ENCODE measurements at places on chromosomes 6 and 20.

DNA sequence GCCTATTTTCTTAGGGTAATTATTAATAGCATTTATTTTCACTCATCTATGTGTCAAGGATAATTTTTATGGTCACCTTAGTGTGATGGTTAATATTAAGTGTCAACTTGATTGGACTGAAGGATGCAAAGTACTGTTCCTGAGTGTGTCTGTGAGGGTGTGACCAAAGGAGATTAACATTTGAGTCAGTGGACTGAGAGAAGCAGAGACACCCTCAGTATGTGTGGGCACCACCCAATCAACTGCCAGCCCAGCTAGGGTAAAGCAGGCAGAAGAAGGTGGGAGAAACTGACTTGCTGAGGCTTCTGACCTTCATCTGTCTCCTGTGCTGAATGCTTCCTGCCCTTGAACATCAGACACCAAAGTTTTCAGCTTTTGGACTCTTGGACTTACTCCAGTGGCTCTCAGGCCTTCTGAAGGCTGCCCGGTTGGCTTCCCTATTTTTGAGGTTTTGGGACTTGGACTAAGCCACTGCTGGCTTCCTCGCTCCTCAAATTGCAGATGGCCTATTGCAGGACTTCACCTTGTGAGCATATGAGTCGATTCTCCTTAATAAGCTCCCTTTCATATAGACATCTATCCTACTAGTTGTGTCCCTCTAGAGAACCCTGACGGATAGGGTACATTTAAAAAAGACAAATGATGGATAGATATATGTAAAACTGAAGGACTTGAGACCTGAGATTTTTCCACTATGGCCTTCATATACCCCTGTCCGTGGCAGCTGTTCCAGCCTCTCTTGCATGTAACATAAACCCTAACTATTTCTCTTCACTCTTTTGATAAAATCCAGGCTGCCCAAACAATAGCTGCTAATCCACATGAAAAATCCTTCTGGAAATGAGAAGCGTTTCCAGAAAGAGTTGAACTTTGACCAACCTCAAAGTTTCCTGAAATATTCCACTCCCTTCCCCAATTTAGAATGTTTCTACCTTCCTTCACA lies 62.1 kb upstream of the RGS17 start:
- DNase-seq, result no peak

GRCh38 chr6:90107771-90108282 lies 188.8 kb downstream of the BACH2 start:
- DNase-seq, result no peak

- no peak for DNase-seq
Measured at GRCh38 chr6:150016324-150017185, 8.8 kb downstream of the RAET1L start.

DNA sequence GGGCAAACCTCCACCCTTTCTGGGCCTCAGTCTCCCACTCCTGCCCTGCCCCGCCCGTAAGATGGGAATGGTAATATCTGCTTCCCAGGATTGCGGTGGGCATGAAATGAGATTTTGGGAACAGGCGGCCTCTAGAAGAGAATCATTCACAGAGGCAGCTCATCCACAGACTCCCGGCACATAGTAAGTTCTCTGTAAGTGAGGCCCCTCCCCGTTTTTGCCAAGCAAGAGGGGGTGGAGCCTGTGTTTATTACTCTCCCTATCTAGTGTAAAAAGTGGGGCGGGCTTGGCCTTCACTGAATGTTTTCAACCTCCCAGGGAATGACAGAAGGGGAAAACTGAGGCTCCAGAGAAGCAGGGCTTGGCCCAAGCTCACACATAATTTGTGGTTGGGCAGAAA lies 20.0 kb downstream of the SUN5 start:
- DNase-seq, result no peak

GRCh38 chr6:165676435-165677068 lies 13.5 kb upstream of the PDE10A start:
- no peak for DNase-seq

GRCh38 chr20:6006603-6006949 lies 47.3 kb downstream of the LRRN4 start:
- DNase-seq, result no peak

DNA sequence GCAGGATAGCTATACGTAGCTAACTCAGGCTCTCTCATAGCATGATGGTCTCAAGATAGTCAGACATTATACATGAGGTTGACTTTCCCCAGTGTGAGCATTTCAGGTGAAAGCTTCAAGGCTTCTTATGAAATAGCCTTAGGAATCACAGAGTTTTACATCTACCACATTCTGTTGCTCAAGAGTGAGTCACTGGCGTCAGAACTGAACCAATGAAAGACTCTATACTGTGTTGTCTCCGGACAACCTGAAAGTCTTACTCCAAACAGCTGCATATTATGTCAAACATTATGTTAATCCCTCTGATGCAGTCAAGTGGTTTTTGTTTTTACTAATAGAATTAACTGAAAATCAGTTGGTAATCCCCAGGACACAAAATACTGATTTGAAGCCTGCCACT lies 79.8 kb upstream of the TRDN start:
- no peak for DNase-seq

GRCh38 chr20:8389381-8390036 lies 257.4 kb downstream of the PLCB1 start:
- DNase-seq, result no peak

GRCh38 chr6:16295060-16295459 lies 56.7 kb downstream of the GMPR start:
- no peak for DNase-seq

DNA sequence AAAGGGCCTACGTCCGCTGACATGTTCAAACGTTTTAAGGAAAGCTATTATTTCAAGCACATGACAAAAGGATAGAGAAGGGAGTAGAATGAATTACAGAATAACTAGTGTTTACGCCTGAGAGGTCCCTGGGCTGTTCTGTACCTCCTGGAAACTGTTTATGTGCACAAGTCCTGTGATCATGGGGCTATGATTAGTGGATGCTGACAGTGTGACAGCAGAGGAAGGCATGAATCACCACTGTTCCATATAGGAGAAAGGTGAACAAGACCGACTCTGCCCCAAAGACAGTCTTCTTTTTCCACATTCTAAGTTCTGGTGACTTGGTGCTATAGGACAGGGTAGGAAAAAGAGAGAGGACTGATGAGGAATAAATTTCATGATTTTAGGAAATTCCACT lies 249.2 kb upstream of the PRDM1 start:
- no peak for DNase-seq

DNA sequence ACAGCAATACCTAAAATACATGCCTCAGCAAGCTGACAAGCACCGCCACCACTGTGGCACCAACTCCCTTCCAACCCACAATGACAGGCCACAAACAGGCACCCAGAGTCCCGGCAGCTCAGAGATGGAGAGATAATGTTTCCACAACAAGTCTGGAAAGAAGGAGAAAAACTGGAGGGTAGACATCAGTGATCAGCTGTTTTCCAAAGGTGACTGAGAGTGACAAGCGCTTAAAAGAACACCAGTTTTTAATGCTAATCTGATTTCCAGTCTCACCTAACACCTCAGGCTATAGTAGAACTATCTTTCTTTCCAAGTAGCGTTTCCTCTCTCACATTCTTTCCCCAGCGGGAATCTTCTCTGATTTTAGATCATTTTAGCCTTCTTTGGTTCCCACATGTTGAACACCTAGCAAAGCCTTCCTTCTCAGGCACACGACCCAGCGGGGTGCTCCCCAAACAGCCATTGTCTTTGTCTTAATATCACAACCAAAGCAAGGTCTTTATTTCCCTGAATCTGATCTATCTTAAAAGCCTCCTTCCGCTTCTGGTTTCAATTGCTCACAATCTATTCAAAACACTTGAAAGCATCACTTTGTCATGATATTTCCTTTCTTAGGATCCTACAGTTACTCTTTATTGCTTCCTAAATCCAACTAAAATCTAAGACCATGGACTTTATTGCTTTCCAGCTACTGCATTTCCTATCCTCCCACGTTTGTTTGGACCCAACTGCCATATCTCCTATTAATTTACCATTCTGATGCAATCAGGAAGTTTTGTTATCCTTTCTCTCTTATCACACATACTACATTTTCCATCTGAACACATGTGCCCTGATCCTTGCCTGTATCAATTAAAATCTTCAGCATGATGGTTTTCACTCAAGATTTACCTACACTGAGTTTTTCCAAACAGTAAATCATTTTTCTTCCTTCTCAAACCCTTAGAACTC lies 282.7 kb downstream of the ADGB start:
- no peak for DNase-seq

DNA sequence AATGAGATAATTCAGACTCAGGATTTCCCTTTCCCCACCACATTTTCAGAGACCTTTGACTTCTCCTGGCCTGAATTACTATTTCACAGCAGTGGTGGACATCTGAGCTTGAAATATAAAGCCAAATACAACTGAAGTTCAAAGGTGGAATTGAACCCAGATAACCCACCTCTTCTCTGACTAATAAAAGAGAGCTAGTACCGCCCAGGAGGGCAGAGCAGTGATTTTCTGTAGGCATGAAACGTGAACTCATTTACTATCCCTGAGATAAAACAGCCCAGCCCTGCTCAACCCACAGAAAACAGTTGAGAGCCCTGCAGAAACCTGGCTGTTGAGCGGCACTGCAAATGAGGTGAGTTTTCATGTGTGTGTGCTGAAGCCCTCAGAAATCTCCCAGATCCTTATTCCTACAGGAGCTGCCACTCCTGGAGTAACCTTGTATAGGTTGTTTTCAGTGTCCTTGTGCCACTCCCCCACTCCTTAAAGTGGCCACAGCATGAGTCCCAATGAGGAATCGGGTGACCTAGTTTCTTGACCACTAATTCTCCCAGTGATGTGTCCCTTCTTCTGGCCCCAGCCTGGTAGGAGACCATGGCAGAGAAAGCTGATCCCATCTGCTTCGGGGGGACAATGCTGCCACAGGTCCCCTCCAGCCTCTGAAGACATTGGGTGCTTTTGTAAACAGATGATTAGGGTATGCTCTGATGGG lies 99.2 kb downstream of the NOL4L start:
- DNase-seq, result no peak

DNA sequence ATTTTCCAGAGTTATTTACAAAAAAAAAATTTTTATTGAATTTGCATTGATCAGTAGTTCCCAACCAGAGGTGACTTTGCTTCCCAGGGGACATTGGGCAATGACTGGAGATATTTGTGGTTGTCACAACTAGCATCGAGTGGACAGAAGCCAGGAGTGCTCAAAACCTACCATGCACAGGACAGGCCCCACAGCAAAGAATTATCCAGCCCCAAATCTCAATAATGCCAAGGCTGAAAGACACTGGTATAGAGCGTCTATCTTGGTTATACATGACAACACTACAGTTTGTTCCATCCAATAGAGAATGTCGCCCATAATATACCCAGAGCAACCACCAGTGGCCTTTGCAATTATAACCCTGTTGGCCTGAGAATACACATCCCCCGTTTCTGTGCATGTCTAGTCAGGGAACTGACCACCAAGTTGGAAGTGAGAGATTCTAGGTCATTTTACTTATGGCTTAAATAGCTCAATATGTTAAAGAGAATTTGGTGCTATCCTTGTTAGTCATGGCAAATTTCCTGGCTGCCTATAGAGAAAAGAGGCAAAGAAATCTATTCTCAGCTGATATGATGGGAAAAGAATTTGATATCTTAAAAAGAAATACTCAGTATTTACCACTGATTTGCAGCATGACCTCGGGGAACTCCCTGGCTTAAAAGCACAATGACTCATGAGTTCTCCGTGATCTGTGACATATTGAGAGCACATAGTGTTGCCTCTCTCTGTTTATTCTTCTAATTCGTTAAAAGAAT lies 76.0 kb upstream of the ADTRP start:
- no peak for DNase-seq

- DNase-seq, result no peak
Measured at GRCh38 chr20:17917832-17918618, 50.6 kb downstream of the SNX5 start.

DNA sequence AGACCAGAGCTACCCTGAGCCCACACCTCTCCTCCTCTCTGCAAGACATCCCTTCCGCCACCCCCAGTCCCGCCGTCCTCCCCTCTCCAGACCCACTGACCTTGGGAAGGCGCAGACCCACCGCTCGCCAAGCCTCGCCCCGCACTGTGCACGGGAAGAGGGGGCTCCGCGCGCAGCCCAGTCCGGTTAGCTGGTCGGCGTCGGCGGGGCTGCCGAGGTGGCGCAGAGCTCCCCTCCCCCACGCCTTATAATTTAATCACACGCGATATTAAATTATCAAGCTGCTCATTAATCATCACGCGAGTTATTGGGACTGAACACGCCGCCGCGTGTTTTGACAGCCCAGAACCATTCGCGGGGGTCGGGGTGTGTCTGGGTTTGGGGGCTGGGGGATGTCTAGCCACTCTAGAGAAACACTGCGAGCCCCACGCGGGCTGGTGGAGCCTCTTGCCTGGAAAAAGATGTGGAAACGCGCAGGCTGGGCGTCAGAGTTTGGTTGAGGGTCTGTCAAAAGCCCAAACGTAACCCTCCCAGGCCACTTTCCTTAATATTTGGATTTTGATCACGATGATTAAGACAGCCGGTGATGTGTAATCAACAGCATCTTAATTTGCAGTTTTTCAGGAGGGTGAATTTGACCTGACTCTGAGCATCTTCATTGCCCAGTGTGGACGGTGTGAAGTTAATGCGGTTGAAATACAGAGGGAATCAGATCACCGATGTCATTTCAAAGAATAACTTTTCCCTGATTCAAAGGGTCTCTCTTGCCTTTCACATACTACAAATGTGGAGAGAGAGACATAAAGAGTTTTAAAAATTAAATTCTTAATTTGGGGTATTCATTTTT lies at the start of gene LINC00237:
TSS of gene LINC00237 (minus strand) at position 188 of the 847 bp plus-strand sequence.
- DNase-seq, result no peak

- DNase-seq, result no peak
Measured at GRCh38 chr6:153210083-153210482, 79.0 kb upstream of the RGS17 start.

- DNase-seq, result no peak
Measured at GRCh38 chr20:16020971-16021370, 552.3 kb downstream of the KIF16B start.

DNA sequence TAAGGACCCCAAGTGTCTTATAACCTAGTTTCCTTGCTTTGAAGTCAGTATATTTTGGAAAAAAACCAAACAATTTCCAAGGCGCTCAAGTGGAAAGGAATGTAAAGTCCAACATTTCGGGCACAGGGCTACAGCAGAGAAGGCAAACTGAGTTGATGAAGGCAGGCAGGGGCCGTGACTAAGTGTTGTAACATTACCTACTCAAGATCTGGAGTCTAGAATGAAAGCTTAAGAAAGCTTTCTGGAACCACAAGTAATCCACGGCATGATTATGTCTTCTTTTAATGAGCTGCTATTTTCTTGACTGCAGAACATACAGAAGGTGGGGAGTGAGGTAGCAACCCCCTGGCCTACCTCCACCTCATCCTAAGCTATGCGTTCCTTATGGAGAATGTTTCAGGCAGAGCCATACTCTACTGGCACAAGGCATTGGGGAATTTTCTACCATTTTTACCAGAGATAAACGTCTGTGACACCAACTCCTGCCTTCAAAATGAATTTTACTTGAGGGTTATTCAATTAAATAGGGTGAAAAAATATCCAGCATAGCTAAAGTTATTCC lies 4.3 kb downstream of the PPP1R10 start:
- DNase-seq, result no peak

GRCh38 chr6:168681748-168682147 lies 240.8 kb downstream of the SMOC2 start:
- DNase-seq, result no peak
